Astrocyte (in vitro differentiated cells and primary cell): ENCODE measurements at places on chromosomes 2 and 18. TPM values are rescaled to one million over a fixed set of nuclear protein-coding genes. Genes with fewer than 3 reads are reported as not detected.

The ERMN gene
- 0.14 and 0.82 TPM in 2 replicates for total RNA-seq

The DAW1 gene
- 0.75 and 0.86 TPM in 2 replicates for total RNA-seq

The IGFBP2 gene
- total RNA-seq: 944 and 1,071 TPM in 2 replicates

The KATNAL2 gene
- 3.0 and 3.8 TPM in 2 replicates for total RNA-seq

The PRSS56 gene
- total RNA-seq: not detected in 2 replicates

The GPR39 gene
- total RNA-seq: 4.0 and 4.4 TPM in 2 replicates

The RANBP2 gene
- total RNA-seq: 75.4 and 78.9 TPM in 2 replicates

The CABYR gene
- total RNA-seq: 7.0 and 7.8 TPM in 2 replicates

The TLX2 gene
- not detected in 2 replicates for total RNA-seq

The ZRANB3 gene
- 8.9 and 9.9 TPM in 2 replicates for total RNA-seq

The GKN1 gene
- not detected in 2 replicates for total RNA-seq

The COL4A3 gene
- total RNA-seq: 0.02 TPM in 1 of 2 replicates, not detected in the other

The NYAP2 gene
- total RNA-seq: 0.14 and 0.19 TPM in 2 replicates

The GREB1 gene
- total RNA-seq: 9.3 and 14.5 TPM in 2 replicates

The HOXD1 gene
- total RNA-seq: not detected in 2 replicates

The CCDC121 gene
- total RNA-seq: 1.2 and 1.6 TPM in 2 replicates

The CELF4 gene
- 0.16 TPM in 1 of 2 replicates, not detected in the other for total RNA-seq

The LCT gene
- not detected in 2 replicates for total RNA-seq

The OTX1 gene
- total RNA-seq: 0.30 TPM in 1 of 2 replicates, not detected in the other

The ALPP gene
- 0.32 TPM in 1 of 2 replicates, not detected in the other for total RNA-seq

The LRRC30 gene
- total RNA-seq: not detected in 2 replicates

The CXCR2 gene
- 0.07 TPM in 1 of 2 replicates, not detected in the other for total RNA-seq

The COLEC11 gene
- not detected in 2 replicates for total RNA-seq

The EVX2 gene
- not detected in 2 replicates for total RNA-seq

The DUSP28 gene
- total RNA-seq: 3.2 and 4.1 TPM in 2 replicates
